ENCODE measurements at places on chromosomes 2 and 18.

GRCh38 chr18:78207942-78208341 lies 771.7 kb upstream of the SALL3 start:
- no peak for DNase-seq

DNA sequence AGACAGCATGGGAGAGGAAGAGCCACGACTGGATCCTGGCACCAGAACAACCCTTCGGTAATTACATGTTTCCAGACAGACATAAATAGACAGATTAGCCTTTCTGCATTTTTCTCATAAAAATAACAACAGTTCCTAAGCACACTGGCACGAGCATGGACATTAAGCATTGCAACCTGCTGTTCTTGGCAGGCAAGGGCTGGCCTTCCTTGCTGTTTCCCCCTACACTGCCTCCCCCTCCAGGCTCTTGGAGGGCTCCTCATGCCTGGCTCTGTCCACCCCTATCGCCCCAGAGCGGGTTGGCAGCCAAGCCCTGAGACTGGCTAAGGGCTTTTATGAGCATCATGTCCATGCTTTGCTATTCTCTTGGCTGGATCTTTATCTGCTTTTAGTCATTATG lies 89.6 kb downstream of the TTC32 start:
- no peak for DNase-seq

GRCh38 chr18:65057439-65058083 lies 693.3 kb upstream of the CDH7 start:
- DNase-seq = peak; percentile 22

DNA sequence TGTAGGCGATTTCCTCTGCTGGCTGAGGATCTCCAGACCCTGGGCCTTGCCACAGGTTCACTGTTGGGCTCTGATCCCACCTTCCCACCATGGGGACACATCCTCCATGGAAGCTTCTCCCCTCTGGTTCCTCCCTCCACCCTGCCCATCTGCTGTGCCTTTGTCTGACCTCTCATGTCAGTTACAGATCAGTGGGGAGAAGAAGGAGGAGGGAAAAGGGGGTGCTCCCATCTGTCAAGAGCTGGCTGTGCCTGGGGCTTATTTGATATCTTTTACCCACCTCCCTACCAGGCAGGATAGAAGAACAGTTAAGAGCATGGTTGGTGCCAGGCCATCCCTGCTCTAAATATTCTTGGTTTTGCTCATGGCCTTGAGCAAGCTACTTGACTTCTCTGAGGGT lies 12.3 kb upstream of the DNAJB2 start:
- no peak for DNase-seq

DNA sequence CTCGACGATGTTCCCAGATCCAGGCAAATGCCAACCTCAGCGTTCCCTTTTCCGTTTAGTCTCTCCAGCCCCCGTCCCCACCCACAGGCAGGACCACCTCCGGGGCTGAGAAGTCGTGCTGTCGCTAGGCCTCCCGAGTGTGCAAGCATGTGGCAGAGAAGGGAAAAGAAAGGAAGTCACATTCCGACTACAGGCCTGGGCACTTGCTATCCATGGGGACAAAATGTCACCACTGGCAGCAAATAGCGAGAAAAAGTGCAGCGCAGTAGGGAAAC lies 420 bp downstream of the PIGN start:
- DNase-seq = no peak

- DNase-seq = no peak
Observed at GRCh38 chr18:13161276-13161899, 57.2 kb upstream of the LDLRAD4 start.

- DNase-seq = no peak
Observed at GRCh38 chr2:62733546-62733945, 28.0 kb downstream of the EHBP1 start.

GRCh38 chr2:47900857-47901256 lies 5.4 kb downstream of the FBXO11 start:
- no peak for DNase-seq

GRCh38 chr2:138928374-138929021 lies 148.3 kb upstream of the NXPH2 start:
- DNase-seq = no peak

GRCh38 chr2:100408941-100409340 lies 8.5 kb downstream of the CHST10 start:
- DNase-seq = no peak

DNA sequence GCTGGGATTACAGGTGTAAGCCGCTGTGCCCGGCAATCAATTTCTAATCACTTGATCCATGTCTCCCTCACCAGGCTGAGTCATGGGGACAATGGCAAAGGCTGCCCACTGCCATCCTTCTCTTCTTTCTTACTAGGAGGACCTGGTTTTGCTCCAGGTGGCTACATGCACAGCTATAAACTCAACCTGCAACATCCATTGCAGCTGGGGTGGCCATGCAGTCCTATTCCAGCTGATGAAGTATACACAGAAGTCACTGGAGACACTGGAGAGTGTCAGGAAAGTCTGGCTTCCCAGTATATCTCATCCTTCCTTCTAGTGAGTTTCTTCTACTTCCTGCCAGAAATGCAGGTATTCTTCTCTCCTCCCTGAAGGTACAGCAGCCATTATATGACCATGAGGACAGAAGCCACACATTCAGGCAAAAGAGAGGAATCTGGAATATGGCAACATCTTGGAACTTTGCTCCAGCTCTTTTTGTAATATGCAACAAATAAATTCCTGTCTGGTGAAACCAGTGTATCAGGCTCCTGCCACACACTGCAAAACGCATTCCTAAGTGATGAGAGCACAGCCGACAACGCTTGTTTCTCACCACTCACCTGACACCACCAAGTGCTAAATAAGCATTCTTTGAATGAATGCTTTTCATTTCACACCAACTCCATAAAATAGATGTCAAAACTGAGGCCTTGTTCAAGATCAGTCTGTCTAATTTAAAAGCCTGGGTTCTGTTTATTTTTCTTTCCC lies 32.3 kb downstream of the SCTR start:
- DNase-seq = no peak

- no peak for DNase-seq
Observed at GRCh38 chr18:2236232-2236631, 335.1 kb downstream of the METTL4 start.

GRCh38 chr2:168819050-168819715 lies 16.7 kb downstream of the NOSTRIN start:
- DNase-seq = no peak

GRCh38 chr2:214104219-214104618 lies 306.6 kb upstream of the VWC2L start:
- DNase-seq = no peak

- DNase-seq = no peak
Observed at GRCh38 chr2:181602017-181602416, 54.9 kb downstream of the CERKL start.

DNA sequence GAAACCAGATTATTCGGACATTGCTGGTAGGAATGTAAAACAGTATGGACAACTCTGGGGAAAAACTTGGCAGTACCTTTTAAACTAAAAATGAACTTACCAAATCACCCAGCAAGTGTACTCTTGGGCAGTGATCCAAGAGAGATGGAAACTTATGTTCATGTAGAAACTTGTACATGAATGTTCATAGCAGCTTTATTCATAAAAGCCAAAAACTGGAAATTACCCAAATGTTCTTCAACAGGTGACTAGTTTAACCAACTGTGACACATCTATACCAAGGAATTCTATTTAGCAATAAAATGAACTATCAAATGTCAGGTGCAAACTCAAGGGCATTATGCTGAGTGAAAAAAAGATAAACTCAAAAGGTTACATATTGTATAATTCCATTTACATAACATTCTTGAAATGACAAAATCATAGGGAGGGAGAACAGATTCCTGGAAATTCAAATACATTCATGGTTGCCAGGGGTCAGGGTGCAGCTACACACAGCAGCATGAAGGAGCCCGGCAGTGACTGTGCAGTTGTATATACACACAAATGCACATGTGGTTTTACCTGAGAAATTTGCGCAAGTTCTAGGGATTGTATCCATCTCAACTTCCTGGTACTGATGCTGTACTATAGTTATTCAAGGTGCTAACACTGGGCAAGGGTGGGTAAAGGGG lies 3.5 kb upstream of the RNU4ATAC start:
- DNase-seq = no peak

GRCh38 chr18:62715759-62716615 lies 646 bp downstream of the PHLPP1 start:
- DNase-seq = peak; percentile 75

GRCh38 chr2:146392186-146392585 lies 1452.6 kb upstream of the ACVR2A start:
- no peak for DNase-seq

GRCh38 chr2:229571243-229571642 lies 143.1 kb downstream of the DNER start:
- no peak for DNase-seq

DNA sequence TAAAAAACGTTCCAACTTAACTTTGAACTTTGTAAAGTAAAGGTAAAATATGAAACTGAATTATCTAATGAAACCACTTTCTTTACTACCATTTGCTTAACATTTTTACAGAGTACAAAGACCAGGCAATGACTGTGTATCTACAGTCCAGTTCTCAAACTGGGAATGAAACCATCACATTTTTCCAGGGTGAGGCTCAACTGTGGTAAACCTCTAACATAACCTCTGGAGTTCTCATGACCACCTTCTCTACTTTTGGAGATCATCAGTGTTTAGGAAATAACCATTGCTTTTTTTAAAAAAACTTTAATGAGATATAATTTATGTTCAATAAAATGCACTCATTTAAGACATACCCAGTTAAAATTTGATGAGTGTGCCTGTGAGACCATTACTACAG lies 223.5 kb downstream of the RNF152 start:
- DNase-seq = no peak

- DNase-seq = no peak
Observed at GRCh38 chr2:174108579-174108978, 139.8 kb downstream of the OLA1 start.

DNA sequence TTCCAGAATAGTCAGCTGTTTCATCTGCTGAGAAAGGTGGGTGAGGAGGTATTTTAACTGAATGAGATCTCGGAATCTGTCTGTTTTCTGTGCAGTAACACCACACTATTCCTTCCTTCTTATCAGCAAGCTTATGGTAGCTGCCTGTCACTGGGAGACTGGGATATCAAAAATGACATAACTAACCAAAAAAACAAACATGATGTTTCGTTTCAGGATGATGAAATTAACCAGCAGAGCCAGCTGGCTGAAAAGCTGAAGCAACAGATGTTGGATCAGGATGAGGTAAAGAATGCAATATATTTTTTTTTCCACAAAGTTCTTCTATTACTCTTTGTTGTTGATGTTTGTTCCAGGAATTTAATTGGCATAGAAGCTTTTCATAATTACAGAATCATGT lies 59.8 kb upstream of the LYPD6B start:
- DNase-seq = no peak

DNA sequence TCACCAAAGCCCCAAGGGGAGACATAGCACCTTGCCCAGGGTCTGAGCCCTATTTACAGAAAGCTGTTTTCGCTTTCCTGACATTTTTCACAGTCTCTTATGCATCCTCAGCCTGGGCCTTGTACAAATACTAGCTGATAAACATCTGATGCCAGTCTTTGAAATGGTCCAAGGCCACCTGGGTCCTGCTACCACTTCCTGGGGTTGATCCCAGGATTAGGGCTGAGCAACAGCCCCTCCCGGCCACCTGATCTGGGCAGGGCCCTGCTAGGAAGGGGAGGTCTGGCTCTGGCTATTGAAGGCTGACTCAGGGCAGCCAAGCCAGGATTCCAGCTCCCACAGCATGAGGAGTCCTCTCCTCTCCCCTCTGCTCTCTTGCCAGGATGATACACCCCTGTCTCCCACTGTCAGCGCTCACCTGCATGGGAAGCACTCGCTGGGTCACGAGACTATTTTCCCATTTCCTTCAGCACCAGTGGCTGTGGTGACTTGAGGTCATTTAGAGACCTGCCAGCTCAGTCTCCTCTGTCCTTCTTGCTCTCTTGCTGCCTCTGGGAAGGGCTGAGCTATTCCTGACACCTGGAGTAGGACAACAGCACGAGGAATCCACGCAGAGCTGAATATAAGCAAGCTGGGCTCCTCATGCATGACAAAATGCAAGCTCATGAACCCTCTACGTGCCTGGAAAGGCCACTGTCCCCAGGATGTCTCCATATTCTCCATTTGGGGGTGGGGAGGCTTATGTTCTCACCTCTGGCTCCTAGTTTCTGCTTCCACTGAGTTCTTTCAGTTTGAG lies 53.0 kb upstream of the LGALSL start:
- DNase-seq = no peak

DNA sequence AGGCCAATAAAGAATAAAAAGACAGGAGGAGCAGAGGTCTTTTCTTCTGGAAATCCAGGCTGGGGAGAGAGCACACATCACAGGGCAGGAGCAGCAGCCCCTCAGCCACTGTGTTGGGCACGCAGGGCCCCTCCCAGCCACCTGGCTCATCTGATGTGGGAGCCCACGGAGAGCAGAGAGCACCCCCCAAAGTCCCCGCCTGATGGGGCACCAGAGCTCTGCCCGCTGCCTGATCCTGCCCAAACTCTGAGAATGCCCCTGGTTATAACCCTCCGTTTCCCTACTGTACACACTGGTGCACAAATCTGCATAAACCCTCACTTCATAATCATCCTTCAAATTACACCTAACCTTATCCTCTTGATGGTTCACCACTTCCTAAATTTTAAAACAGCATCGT lies 111.3 kb downstream of the HDAC4 start:
- no peak for DNase-seq

- DNase-seq = no peak
Observed at GRCh38 chr2:217329023-217329431, 469.2 kb upstream of the TNP1 start.

DNA sequence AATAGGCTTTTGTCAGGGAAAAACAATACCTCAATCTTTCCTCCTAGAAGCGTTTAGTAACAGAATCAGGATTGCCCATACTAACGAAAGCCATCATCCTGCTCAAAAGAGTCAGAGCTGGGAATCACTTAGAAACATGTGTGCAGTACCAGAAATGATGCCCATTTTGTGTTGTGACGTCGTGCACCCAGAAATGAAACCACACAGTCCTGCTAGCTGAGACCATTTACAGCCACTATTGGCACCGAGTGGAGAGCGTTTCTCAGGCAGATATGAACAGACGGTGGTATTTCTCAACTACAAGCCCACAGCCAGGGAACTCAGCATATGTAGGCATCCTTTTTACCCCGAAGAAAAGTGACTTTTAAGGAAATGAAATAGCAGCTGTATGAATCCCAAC lies 284.3 kb upstream of the LRATD1 start:
- no peak for DNase-seq

- no peak for DNase-seq
Observed at GRCh38 chr2:161139098-161139987, 20.9 kb upstream of the TANK start.

GRCh38 chr2:111930409-111930808 lies 32.0 kb downstream of the MERTK start:
- no peak for DNase-seq

Data from MM.1S (cell line).